T-helper 2 cell (primary cell): ENCODE measurements at places on chromosomes 7 and 10.

- no peak for DNase-seq
Measured at GRCh38 chr10:71424496-71425194, 27.9 kb downstream of the CDH23 start.

- no peak for DNase-seq
Measured at GRCh38 chr7:48741545-48741944, 182.8 kb upstream of the CDC14C start.

- no peak for DNase-seq
Measured at GRCh38 chr10:114996542-114996941, 58.5 kb downstream of the TRUB1 start.

DNA sequence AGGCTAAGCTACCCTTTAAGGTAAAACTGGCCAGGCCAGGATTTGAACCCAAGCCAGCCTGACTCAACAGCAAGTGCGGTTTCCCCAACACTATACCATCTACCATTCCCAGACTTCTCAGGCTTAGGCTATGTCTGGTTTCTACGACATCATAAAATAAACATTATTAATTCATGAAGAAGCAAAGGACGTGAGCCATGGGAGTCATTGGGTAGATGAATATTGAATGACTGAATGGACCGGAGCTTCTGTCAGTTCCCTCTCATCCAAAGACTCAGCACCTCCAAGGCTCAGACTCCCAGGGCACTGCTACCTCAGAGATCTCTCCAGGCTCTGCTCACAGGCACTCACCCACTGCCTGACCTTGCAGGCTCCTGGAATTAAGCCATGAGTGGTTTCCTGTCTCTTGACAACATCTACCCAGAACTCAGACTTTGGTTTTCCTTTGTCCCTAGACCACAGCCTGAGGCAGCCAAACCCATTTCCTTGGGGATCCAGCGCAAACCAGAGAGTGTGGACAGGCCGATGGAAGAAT is 64.6 kb upstream of the STEAP1B start:
- DNase-seq = no peak

DNA sequence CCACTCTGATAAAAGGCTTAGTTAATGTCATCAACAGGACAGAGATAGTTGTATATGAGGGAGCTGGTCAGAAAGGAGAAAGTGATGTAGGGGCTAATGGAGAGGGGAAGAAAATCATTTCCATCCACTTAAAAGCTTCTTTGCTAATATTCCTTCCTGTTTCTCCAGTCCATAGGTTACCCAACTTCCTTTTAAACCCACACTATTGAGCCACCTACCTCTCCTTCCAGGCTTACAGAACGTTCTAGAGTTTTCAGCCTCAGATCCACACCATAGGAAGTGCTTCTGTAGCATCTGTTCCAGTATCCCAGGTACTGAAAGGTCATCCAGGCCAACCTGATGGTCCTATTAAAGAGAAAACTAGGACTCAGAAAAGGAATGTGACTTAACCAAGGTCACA is 28.2 kb downstream of the STRIP2 start:
- no peak for DNase-seq
